Stimulated activated CD8-positive, alpha-beta memory T cell treated with anti-CD3 and anti-CD28 coated beads, Interleukin-7, amount 100 ng/mL, for 4 hours (primary cell): ENCODE measurements at places on chromosomes 3 and 15.

DNA sequence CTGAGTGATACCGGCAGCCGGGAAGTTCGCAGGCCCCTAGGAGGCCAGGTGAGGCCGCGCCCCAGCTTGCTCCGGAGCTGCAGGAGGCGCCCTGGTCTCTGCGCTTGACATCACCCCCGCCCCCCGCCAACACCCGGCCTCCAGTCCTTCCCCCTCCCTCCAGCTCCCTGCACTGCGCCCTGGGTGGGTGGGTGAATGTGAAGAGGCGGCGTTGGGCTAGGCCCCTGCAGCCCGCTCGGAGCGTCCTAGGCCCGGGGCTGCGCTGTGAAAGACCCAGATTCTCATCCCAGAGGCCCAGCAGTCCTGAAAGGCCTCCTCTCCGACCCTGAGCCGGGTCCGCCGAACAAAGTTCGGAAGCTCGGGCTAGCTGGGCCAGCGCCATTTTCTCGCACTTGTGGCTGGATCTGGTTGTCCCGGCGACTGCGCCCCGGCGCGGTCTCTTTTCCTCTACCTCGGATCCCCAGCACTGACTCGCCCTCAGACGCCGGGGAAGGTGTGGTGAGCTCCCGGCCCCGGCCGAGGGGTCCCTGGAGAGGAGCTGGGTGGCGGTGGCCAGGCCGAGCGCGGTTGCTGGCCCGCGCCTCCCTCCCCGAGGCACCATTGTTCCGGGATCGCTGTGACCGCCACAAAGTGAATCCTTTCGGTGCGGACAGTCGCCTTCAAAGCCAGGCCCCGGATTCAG, 12.9 kb downstream of the ZIC4 start:
- no peak for DNase-seq

DNA sequence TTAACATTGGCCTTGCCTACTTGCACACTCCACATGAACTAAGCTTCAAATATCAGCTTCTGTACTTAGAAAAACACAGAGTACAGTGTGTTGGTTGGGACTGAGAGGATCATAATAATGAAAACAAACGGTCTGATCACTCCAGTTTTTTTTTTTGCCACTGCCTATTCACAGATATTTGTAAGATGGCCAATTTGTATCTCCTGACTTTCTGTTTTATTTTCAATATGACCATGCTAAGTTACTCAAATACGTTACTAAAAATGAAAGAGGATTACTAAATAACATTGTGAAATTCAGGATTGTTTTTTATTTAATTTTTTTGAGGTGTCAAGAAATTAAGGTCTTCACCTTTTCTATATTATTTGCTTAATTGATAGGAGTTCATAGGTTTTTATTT, 595.1 kb downstream of the TUSC7 start:
- DNase-seq: no peak

DNA sequence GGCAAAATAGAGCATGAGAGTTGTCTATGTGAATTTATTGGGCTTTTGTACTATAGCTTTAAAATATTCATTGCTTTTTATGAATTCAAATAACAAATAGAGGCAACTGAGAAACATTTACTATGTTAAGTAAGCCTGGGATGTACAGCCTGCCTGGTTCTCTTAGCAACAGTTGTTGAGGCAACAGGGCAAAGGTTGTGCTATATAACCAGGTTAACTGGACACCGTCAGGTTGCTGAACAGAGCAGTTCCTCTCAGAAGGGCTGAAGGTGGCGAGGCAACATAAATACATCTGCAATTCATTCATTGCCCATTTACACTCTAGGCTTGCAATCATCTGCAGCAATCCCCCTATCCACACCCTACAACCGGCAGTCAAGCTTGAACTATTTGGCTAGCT, 78.2 kb downstream of the GTF2E1 start:
- DNase-seq: no peak

DNA sequence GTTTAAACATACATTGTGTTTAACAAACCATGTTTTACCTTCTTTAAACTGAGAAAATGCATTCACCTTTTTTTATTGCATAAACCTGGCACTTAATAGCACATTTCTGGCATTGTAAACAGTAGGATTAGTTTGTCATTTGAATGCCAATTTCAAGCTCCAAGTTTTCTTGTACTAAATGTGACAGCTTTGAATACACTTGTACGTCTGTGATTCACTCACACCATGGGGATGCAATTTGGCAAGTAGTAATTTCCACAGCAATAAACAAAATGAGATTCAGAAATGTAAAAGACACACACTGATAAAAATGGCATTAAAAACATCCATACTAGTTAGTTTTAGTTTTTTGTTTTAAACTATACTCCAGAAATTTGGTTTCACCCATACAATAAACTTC, 598.9 kb downstream of the SI start:
- no peak for DNase-seq

GRCh38 chr3:78644847-78645246, 1123.0 kb downstream of the ROBO1 start:
- DNase-seq: no peak

DNA sequence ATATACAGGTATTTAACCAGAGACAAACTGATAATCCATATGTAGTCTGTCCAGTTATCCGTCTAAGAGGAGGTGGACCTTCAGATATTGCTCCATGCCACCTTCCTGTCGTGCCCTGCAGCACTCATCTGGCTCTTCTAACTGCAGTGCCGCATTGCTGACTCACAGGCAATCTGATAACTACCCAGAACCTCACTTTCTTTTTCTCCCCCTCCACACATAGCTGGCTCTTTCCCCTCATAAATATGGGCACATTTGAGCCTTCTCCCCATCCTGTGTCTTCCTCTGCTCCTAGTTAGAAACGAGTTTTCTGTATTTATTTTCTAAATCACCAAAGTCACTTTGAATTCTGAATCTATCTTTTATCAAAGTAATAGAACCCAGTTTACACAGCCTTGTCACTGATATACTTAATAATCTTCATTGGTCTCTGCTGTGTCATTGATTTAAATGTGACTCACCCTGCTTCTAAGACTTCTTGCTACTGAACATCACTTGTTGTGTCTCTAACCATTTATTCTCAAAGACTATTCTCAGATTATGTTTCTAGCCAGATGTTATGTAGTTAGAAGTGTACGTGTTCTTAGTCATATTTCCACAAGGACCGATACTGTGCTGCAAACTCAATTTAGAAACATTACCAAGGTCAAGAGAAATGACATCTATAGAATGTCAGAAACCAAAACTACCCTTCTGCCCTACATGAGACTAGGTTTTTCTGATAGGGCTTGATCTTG, 17.4 kb upstream of the KCNMB2 start:
- no peak for DNase-seq

DNA sequence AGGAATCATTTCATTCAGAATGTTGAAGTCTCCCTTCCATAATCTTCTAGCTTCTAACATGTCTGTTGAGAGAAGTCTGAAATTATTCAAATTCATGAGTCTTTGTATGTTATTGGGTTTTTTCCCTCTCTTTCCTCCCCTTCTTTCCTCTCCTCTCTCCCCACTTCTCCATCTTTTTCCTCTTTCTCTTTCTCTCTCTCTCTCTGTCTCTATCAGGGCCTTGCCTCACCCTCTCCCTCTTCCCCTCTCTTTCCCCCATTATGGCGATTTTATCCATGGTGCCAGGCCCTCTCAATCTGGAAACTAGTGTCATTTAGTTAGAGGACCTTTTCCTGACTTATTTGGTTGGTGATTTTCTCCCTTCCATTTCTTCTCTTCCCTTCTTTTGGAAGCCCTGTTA, 147.3 kb downstream of the SST start:
- no peak for DNase-seq

- DNase-seq: no peak
Observed at GRCh38 chr3:144415492-144415891, 443.9 kb downstream of the DIPK2A start.

- no peak for DNase-seq
Observed at GRCh38 chr15:95464509-95464908, 866.0 kb upstream of the NR2F2 start.

GRCh38 chr3:81585056-81585455, 176.4 kb downstream of the GBE1 start:
- no peak for DNase-seq

DNA sequence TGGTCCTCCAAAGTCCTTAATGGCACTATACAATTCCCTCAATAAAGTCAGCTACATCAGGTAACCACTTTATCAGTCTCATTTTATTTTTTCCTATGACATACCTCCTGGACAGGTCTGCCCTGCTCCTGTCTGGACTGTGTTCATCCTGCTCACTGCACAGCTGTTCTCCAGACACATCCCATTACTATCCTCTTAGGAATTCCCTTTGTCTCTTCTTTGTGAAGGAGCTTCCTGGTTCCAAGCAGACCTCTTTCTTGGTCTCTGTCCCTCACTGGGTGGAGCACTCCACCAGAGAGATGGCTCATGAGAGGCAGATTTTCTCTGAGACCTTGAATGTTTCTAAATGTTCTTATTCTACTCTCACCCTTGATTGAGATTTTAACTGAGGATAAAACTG, 60.1 kb downstream of the KY start:
- DNase-seq: no peak

DNA sequence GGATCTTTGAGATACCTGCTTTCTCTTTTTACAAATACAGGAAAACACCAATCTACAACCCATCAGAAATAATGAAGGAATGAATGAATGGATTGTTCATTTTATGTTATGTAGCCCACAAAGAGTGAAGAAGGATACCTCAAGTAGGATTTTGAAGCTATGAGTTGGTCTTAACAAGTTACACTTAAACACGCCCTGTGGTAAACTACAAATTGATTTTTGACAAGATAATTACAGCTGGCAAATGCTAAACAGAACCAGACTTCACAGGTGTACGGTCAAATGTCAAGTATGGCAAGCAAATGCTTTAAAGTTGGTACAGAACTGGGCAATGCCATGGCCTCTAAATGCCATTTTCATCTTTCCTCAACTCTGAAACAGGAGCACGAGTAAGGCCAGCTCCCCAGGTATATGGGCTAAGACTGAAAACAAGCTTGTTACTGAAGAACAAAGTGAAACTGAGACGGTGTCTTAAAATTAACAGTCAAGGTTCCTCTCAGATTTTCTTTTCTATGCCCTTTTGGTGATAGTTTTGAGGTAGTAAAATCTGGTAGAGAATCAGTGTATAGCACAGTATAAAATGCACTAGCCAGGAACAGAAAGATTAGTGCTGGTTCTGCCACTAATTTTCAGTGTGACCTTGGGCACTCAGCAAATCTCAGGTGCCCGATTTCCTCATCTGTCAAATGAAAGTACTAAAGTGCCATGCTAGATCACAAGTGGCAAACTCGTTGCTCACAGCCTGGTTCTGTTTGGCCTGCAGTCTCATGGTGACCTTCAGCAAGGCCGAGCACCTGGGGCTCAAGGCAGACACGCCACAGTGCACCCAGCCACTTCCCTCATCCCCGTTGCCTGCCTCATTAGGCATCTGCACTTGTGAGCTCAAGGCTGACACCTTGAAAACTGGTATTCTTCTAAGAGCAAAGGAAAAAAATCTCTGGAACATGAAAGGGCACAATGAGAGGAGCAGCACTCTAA, 9.5 kb downstream of the RUVBL1 start:
- DNase-seq: no peak

DNA sequence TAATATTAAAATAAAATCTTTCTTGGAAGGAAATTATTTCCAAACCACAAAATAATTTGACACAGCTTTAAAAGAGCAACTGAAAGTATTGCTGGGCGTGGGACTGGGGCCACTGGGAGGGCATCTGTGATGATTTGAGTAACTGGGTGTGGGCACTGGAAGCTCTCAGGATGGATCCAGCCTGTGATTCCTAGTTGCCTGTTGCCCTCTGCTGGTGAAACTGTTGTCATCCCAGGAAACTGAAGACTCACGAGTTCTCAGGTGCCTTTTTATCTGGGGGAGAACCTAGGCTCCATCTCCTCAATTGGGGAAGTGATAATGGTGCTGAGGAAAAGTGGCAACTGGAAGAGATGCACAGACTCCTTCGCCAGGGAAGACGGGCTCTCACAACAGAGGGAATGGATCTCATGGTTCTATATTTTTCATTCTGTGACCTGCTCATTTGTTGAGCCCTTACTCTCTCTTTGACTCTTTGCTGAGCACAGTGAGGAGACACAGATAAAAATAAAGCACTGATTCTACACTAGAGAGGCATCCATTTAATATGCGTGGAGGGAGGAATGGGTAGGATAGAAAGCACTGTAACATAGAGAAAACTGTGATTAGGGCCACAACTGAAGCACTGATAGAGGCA, 61.6 kb downstream of the TPRG1 start:
- DNase-seq: no peak

- DNase-seq: no peak
Observed at GRCh38 chr15:45377609-45378148, 665 bp downstream of the GATM start.

- no peak for DNase-seq
Observed at GRCh38 chr3:102488331-102488730, 53.5 kb downstream of the ZPLD1 start.

DNA sequence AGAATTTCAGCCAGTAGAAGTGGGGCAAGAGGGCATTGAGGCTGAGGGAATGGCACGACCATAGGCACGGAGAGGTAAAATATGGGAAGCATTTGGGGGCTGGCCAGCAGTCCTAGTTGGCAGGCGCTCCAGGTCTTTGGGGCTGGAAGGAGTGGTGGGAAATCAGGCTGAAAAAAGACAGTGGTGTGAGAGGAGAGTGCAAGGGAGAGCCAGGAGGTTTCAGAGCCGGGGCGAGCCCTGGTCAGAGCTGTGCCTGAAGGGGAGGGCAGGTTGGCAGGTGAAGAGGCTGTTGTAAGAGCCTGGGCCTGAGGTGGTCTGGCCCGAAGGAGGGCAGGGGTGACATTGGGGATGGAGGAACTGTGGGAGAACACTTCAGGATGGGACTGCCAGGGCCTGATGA, 1.6 kb upstream of the IDH3A start:
- DNase-seq: no peak

DNA sequence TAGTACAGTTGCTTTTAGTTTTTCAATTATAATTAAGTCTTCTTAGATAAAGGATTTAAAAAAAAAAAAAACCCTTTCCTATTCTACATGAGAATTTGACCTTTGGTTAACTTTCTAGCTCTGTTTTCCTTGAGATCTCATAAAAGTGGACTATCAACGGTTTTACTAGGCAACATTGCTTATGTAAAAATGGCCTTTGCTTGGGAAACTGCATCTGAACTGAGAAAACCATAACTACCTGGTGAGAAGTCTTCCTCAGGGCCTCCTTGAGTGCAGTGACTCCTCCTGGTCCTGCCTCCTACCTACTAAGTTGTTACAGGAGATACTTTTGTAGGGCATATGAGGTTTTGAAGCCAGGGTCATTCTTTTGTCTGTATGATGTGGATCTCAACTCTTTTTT, 42.1 kb upstream of the ACVR2B start:
- DNase-seq: no peak

DNA sequence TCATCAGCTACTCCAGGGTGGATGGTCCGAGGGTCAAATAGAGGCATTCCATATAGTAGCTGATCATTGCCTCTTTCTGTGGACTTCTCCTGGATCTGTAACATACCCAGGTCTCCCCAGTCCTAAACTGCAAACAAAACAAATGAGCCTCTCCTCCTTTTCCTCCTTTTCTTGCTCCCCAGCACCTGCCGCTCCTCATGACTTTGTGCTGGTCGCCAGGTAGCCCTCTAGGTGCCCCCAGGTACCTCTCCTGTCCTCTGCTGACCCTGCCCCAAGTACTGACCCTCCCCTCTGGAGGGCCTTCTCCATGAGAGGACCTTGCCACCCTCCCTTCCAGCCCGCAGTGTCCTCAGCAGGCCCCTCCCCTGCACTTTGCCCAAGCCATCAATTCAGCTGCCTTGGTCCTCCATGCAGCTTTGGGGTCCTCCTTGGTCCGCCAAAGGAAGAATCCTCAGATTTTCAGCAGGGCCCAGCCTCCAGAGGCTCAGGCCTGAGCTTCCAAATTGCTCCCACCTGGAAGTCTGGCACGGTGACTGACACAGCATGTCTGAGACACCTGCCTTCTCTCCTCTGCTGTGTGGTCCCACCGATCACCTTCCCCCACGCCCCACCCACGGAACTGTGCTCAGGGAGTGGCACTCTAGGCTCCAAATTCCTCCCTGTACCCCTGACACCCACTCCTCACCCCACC, 111.0 kb downstream of the LRRK1 start:
- DNase-seq: no peak
